ENCODE measurements at places on chromosomes 5 and 9.

GRCh38 chr5:15683332-15683731, 183.4 kb downstream of the FBXL7 start:
- DNase-seq = no peak

GRCh38 chr9:4324513-4324912, 24.6 kb upstream of the GLIS3 start:
- peak; percentile 93 for DNase-seq

DNA sequence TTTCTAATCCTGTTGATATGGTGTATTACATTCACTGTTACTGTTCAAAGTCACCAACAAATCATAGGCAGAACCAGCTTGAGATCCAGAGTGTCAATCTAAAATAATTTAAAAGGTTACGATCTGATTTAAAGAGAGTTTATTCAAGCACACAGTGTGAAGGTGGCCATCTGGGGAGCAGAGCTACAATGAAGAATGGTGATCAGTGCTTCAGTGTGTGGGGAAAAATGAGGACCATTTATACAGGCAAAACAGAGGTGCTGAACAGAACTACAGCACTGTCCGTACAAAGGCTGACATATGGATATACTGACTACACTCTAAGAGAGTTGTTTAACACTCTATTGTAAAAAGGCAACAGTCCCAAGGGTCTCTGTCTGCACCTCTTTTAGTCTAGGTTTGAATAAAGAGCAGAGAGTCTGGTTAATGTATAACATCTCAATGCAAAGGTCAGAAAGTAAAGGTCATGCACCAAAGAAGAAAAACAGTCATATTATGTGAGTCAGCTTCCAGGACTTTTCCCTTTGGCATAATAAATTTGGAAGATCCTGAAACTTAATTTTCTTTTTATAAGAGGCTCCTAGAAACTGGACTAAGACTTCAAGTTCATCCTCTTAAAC, 29.7 kb upstream of the TDRD7 start:
- DNase-seq = no peak

- DNase-seq = peak; percentile 83
Measured at GRCh38 chr5:134224888-134225779, 739 bp downstream of the PPP2CA start.

GRCh38 chr9:93580654-93581380, 4.4 kb downstream of the PHF2 start:
- DNase-seq = no peak

- no peak for DNase-seq
Measured at GRCh38 chr9:109629615-109630014, 131.5 kb upstream of the PTPN3 start.

DNA sequence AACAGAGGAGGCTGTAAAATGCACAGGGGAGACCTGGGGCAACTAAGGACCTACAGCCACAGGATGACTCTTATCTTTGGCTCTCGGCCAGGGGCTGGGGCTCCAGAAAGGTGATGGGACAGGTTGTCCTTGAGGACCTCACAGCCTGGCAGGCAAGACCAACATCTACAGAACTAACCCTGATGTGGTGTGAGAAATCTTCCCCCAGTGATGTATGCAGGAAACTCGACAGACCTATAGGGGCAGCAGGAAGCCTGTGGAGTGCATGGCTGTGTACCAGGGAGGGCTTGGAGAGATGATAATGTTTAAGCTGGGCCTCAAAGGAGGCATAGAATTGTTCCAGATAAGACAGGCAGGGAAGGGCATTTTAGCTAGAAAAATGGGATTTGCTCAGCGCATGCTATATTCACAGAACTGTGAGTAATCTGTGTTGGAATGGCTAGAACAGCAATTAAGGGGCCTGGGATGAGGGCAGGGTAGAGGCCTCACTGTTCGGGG, 68.5 kb upstream of the SLC25A51 start:
- peak; percentile 42 for DNase-seq

GRCh38 chr5:14854799-14855198, 16.8 kb downstream of the ANKH start:
- no peak for DNase-seq
